ENCODE measurements at places on chromosomes 5 and 9.

DNA sequence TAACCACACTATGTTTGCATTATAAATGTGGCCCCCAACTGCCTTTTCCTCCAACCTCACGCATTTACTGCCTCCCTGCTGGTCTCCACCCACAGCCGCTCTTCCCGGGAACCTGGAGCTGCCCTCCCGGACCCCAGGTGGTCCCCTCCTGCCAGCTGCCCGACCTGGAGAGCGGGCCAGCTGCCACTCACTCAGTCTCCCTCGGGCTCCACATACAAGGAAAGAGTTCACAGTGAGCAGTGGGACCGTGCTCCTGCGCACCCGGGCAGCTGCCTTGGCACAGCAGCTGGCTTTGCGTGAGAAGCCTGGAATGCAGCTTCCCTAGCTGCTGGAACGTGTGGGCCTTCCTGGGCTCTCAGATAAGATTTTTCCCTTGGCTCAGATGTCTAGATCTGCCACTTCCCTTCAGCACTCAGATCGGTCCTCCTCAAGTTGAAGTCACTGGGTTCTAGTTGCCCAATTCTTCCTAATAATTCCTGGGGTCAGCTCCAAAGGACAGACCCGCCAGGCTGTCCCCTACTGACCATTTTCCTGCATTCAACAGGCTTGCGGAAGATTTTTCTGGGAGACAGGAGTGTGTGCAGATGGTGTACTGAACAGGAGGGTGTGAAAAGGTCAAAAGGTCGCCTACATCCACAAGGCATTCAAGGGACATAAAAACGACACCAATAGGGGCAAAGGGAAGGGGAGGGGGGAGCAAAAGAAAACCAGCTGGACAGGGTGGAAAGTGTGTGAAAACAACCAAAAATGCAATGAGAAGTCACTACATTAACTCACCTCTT, 69.1 kb downstream of the MYO10 start:
- DNase-seq, result no peak

DNA sequence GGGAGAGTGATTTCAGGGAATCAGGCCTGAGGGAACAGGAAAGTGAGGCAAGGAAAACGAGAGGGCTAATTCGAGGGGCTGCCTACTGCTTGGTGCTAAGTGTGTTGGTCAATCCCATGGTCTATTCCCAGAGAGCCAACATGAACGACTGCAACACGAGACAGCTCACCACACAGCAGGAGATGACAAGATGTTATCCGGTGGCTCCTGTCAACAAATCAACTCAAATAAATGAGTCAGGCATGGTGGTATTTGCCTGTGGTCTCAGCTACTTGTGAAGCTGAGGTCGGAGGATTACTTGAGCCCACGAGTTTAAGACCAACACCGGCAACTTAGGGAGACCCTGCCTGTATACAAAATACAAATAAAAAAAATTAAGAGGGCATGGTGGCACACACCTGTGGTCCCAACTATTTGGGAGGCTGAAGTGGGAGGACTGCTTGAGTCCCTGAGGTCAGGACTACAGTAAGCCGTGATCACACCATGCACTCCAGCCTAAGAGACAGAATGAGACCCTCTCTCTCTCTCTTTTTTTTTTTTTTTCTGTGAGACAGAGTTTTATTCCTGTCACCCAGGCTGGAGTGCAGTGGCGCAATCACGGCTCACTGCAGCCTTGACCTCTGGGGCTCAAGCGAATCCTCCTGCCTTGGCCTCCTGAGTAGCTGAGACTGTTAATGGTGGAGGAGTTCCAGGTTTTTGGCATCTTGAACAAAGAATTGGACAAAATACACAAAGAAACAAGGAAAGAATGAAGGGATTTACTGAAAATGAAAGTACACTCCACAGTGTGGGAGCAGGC, 9.0 kb upstream of the FAF2 start:
- no peak for DNase-seq

DNA sequence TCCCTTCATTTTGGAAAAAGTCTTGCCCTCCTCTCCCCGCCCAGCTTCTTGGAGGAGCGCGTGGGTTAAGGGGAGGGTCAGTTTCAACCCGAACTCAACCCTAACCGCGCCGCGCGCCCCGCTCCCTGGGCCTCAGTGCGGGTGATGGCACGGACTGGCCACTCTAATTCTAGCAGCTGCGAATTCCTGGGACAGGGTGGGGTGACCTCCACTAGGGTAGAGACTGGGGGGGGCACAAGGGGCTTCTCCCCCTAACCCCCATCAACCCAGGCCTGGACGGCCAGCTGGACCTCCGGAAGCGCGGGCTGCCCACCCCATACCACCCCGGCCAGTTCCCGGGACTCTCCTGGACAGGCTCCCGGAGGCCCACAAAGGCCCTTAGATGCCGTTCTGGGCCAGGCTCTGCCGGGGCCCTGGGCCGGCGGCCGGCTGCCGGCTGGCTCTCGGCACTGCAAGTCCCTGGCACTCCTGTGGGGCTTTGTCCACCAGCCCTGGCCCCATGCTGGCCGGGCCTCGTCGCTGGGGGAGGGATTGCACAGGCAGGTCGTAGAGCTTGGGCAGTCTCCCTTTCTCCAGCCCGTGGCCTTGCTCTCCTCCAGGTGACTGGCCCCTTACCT, 7.2 kb upstream of the PSD2 start:
- DNase-seq, result no peak

DNA sequence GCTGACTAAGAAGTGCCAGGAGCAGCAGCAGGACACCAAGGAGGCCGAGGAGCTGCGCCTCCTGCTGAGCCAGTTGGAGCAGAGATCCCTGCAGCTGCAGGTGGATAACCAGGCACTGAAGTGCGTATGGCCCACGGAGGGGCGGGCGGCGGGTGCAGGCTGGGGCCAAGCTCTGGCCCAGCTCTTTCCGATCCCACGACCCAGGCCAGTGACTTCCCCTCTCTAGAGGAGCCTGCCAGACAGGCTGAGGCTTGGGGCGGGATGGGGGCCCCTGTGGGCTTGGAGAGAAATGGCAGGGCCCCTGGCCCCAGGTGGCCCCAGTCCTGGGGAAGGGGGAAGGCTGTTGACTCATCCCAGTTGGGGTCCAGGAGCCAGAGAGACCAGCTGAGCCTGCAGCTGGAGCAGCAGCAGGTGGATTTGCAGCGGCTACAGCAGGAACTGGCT, 3.6 kb downstream of the PTRH1 start:
- DNase-seq, result no peak

GRCh38 chr5:91361055-91361701, 21.9 kb downstream of the ARRDC3 start:
- no peak for DNase-seq

- DNase-seq, result no peak
Measured at GRCh38 chr5:90014420-90014819, 395.1 kb downstream of the CETN3 start.

DNA sequence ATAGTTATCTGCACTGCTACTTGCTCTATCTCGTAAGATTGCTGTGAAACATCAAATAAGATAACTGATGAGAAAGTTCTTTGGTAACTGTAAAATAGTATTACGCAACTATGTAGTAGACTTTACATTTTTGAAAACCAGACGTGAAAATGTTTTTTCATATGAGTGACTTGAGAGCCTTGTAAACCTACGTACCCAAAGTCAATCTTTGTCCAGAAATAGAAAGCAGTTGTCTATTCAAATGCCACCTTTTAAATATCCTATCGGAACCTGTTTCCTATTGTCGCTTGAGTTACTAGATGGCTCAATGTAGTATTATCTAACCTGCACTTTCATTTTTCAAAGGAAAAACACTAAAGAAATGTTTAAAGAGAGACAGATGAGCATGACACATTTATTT, 1.6 kb downstream of the FNIP1 start:
- peak; percentile 4 for DNase-seq

DNA sequence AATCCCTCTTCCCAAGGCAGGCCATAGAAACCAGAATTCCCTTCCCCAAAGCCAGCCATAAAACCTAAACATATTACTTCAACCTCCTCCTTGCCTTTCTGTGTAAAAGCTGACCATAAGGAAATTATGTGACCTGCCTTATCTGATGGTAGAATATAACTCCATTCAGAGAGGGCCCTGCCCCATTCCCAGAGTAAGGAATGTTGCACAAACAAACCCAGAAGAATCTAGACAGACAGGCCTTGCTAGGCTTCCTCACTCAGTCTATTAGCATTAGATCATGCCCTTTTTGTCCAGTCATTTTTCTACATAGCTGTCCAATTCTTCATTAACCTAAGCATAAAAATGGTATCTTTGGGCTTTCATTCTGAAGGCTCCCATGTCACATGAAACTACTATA, 17.8 kb upstream of the IFNB1 start:
- no peak for DNase-seq

Measured in naive thymus-derived CD4-positive, alpha-beta T cell (primary cell).